ENCODE measurements at places on chromosomes 3 and 15.

GRCh38 chr15:59436774-59437141 is 1.2 kb upstream of the FAM81A start:
- no peak for DNase-seq

GRCh38 chr15:69141833-69142232 is 18.6 kb upstream of the GLCE start:
- DNase-seq, result no peak

DNA sequence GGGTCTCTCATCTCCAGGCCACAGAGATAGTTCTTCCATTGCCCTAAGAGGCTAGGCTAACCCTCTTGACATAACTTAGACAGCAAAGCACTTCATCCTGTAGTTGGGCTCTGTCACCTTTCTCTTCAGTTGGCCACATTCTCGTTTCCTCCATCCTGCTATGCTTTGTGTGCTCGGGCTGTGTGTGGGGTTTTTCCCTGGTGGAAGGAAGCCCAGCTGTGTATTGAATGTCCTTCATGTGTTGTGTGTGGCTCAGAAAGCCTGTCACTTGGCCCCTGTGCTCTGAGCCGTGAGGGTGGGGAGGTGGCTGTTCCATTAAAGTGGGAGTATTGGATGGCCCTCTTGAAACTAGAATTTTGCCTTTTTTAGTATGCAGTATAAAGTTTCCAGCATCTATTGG is 8.8 kb upstream of the EXOG start:
- no peak for DNase-seq

GRCh38 chr3:88031642-88032077 is 27.1 kb downstream of the CGGBP1 start:
- DNase-seq, result no peak

- DNase-seq, result no peak
Observed at GRCh38 chr3:183566880-183567279, 11.4 kb upstream of the KLHL6 start.

- DNase-seq, result no peak
Observed at GRCh38 chr15:36175186-36175740, 404.2 kb upstream of the CDIN1 start.

DNA sequence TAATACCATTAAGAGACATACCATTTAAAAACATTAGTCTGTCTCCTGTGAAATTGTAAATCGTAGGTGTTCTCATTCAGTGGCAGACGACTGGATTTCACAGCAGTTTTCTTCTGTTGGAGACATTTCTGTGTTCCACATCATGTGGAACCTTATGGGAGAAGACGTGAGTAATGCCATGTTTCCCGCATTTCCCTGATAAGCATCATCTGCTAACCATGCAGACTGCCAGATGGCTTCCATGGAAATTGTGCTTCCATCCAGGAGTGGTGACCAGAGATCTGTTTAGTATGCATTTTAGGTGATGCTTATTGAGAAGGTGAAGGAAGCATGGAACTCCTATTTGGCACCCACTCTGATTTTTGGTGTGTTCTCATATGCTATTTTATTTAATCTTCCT is 28.4 kb upstream of the ST3GAL6 start:
- DNase-seq, result no peak

- DNase-seq, result peak; percentile 31
Observed at GRCh38 chr3:188262913-188263683, 109.1 kb downstream of the LPP start.

GRCh38 chr15:60647246-60647645 is 168.3 kb upstream of the ICE2 start:
- DNase-seq, result no peak

DNA sequence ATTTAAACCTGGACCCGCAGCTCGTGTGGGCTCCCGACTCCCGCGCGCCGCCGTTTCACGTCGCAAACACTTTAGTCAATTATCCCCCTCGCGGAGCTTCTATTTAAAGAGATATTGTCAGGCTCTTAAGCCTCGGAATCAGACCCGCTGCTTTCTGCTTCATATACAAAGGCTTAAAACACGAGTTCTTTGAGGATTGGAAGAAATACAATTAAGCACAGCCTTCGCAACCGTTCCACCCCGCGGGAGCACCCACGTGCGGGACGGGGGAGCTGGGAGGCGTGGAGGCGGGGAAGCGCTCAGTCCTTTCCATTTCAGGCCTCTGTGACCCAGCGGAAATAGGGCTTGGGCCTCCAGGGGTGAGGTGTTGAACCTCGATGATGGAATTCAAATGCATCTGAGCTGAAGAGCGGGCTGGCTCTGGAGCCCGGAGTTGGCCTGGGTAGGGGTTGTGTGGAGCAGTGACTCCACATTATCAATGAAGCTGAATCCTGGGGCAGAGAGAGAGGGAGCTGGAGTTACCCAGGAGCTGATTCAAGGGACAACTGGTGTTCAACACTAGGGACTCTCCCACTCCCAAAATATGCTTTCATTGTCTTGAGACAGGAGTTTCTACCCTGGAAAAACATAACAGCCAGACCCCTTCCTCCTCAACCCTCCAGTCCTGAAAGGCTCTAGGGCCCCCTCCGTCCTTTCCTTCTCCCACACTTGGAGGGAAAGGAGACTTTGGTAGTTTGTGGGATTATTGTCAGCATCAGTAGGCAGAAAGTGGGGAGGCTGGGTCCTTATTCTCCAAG is 2.4 kb downstream of the ANKRD63 start:
- no peak for DNase-seq

DNA sequence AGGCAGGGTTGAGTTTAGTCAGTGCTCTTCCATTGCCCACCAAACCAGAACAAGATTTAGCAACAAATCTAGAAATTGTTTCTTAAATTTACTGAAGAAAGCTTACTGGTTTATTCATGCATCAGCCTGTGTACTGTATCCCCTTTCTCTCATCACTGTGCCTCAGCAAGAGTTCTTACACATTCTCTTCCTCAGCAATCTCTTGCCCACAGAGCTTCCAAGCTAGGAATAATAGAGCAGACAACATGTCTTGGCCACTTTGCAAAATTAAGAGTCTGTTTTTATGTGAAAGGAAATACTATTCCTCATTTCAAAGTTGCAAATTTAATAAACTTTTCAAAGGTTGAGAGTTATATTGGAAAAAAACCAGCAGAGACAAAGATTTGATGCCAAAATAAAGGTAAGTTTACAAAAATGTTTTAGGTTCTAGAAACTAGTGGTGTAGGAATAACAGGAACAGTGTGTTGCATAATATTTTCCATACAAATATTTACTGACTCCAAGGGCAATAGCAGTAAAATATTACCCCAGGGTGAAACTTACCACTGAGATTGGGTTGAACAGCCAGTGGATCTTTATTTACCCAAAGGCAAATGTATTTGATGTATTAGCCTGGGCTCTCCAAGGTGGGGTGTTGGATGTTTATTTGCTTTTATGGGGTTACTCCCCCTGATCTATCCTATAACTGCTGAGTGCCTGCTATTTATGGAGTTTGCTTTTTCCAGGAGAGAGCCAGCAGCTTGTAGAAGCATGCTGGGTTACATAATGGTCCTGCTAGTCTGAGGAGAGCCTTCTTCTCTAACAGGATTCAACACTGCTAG is 276.7 kb downstream of the ADAMTSL3 start:
- DNase-seq, result no peak

- no peak for DNase-seq
Observed at GRCh38 chr15:62439543-62440016, 274.5 kb upstream of the C2CD4B start.

GRCh38 chr3:56844536-56844935 is 42.8 kb upstream of the ARHGEF3 start:
- DNase-seq, result no peak

- DNase-seq, result peak; percentile 20
Observed at GRCh38 chr3:108406661-108407206, 103.7 kb downstream of the MYH15 start.

DNA sequence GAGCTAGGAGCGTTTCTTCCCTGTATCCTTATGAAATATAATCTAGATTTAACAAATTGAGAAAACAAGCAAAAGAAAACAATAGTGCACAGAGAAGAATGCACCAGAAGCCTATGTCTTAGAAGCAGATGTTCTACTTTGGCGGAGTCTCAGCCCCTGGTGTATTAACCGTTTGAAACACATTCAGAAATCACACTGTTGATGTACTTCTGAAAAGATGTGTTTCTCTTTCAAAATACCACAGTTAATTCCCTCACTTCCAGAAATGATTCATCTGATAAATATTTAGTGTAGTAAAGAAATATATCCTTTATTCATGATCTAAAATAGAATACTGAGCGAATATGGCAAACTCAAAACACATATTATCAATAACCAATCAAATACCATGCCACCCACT is 77.7 kb downstream of the CBLB start:
- DNase-seq, result no peak

DNA sequence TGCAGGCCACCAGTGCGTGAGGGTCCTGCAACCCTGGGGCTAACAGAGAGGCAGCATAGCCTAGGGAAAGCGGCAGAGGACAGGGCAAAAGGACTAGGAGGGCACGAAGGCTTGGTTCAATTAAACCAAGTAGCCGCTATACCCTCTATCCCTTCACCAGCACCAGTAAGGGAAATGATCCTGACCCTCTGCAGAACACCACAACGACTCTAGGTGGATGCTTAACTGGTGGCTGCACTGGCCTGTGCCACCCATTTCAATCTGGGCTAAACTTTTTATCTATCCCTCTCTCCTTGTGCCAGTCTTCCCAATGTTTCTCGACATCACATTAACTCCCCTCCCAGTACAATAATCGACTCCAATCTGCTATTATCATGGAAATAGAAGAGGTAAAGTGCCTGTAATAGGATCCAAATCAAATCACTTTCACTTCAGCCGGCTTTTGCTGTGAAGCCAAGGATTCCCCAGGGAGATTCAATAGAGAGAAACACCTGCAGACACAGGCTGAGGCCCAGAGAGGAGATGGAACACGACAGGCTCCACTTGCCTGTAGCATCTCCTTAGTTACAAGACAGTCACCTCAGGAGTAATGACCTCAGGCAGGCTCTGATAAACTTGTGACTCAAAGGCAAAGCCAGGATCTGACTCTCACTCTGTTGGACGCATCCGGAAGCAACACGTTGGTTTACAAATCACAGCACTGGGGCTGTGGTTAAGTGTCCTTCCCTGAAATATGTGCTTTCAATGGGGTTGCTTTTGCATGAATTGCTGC is 791.6 kb upstream of the ARRDC4 start:
- DNase-seq, result no peak

DNA sequence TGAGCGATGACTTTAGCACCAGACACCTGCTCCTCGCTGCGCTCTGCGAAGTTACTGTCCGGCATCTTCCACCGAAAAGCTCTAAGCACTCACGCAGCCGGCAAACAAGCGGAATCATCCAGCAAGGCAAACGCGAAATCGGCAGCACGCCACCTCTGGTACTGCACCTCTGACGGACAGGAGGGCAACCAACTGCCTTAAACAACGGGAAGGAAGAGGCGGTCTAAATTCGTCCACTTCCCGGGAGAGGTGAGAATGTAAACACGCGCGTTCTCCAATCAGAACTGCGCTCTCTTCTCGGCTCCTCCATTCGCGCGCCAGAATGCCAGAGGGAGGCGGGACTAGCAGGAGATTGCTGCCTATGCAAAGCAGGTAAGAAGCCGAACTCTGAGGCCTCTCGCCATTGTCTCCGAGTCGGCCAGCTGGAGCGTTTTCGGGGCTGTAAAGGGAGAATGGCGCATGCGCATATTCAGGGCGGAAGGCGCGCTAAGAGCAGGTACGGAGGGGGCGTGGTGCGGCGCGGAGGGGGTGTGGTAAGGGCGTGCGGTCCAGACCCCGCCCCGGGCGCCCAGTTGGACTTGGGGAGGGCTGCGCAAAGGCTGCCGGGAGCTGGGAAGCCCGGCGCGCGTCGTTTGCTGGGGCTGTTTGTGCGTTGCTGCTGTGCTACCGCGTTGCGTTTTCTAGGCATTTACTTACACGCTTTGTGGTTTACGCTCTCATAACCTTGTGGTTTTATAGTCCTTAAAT is at the start of the genes BTD and HACL1:
TSS of gene BTD (plus strand) at position 347 of the 747 bp plus-strand sequence. CDS start 33,695 bp downstream, outside the sequence.
TSS of gene HACL1 (minus strand) at position 171 of the 747 bp plus-strand sequence. CDS start at position 65, 106 bp downstream.
- DNase-seq, result no peak

DNA sequence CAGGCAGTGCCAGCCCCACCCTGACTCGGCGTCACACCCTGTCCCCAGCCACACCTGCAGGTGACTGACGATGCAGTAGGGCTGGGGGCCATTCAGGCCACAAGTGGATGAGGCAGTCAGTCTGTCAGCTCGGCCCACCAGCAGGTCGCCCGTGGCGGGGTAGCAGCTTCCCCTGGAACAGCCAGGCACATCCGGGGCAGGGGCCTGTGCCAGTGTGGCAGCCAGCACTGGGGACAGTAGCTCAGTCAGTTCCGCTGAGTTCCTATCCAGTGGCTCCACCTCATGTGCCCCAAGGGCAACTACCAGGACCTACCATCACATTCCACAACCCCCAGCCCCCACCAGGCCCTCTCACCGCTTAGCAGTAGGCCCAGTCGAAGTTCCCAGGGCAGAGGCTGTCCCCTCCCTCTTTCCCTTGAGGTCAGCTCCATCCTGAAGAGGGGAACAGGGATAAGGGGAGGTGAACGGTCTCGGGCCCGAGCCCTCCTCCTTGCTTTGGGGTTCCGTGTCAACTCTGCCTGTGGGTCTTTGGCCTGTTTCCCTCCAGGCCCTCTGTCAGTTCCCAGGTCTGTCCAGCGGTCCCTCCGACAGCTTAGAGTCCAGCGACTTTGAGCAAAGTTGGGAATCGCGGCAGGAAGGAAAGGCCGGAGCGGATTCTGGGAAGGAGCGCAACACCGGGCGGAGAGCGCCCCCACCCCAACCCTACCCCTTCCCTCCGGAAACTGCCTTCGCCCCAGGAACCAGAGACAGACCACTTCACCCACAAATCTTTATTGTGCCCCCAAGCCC is at the start of gene LAMB2:
TSS of gene LAMB2 (minus strand) at position 614 of the 789 bp plus-strand sequence. CDS start at position 431, 183 bp downstream.
- peak; percentile 36 for DNase-seq

GRCh38 chr3:110821586-110821985 is 250.0 kb upstream of the NECTIN3 start:
- DNase-seq, result no peak

DNA sequence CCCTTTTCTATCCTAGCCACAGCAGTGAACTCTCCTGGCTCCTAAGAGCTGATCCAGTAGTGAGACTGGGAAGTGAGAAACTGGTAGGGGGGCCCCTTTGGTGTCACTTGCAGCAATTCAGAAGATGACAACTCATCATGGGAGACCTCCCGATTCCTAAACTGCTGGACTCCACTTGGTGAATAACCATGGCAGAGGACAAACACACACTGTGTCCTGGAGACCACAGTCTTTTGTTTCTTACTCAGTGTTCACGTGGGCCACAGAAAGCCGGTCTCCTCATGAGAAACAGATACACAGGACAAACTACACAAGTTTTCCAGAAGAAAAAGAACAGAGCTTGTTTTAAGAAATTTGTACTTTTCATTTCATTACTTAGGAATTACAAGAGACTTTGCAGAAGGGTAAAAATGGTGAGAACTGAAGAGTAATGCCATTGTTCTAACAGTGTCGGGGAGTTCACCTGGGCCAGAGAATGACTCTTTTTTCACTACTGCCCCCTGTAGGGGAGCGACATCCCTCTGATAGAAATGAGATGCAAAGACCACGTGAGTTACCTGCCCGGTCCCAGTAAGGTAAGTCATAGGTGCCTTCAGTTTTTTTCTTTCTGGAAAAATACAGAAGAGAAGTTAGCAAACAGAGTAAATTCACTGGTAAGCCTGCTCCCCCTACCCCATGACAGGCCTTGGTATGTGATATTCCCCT is 38.1 kb downstream of the ST3GAL6 start:
- DNase-seq, result no peak

GRCh38 chr3:5072100-5072816 is 49.8 kb upstream of the ARL8B start:
- no peak for DNase-seq
